ENCODE measurements at places on chromosomes 6 and 20.

DNA sequence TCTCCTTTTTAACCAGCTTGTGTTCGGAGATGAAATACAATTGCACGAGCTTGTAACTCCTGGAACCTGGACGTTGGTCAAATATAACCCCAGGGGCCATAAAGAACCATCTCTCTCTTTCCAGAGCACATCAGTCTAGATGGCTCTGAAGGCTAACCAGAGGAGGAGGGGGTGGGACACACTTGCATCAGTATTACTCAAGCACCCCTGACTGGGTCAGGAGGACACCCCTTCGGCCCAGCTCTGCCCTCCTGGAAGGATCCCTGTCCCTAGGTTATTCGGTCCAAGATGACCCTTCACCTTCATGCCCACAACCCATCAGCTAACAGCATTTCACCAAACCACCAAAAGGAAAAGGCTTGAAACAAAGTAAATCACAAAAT, 67.1 kb downstream of the FYN start:
- peaks cover 40% of the 10 kb centered on the region for H3K4me1 ChIP-seq
- DNase-seq: no peak
- no peak overlapping the region for H3K4me3 ChIP-seq
- H3K36me3 ChIP-seq: no peaks in the 10 kb centered on the region

GRCh38 chr20:55579802-55580201, 425.5 kb downstream of the CBLN4 start:
- H3K4me1 ChIP-seq: no peaks in the 10 kb centered on the region
- no peak overlapping the region for H3K27ac ChIP-seq
- H3K27me3 ChIP-seq: no peaks in the 10 kb centered on the region
- no peak for DNase-seq
- H3K36me3 ChIP-seq: no peaks in the 10 kb centered on the region

DNA sequence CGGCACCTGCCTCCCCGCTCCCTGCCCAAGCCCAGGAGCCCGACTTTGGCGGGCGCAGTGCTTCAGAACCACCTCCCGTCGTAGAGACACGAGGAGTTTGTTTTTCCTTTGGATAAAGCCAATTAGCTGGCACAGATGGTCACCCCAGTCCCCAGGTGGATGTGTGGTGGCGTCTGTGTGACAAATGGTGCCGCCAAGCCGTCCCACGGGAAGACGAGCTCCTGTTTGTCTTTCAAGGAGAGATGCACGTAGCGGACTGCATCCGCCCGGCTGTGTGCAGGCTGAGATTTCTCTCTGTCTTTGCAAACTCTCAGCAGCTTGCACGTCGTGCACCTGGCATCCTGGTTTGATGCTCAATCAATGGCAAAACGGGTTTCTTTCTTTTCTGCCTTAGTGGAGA, 16.1 kb upstream of the MRGBP start:
- H3K36me3 ChIP-seq: peaks cover 10% of the 10 kb centered on the region
- no peak for DNase-seq
- no peak overlapping the region for H3K27ac ChIP-seq
- H3K27me3 ChIP-seq: peaks cover 23% of the 10 kb centered on the region
- no peak overlapping the region for H3K4me3 ChIP-seq
- peaks cover 16% of the 10 kb centered on the region for H3K4me1 ChIP-seq

- no peak for DNase-seq
- no peak overlapping the region for H3K27ac ChIP-seq
- no peaks in the 10 kb centered on the region for H3K27me3 ChIP-seq
- H3K36me3 ChIP-seq: peaks cover 25% of the 10 kb centered on the region
- H3K4me1 ChIP-seq: peaks cover 18% of the 10 kb centered on the region
Observed at GRCh38 chr6:99514089-99514488, 1.1 kb downstream of the USP45 start.

GRCh38 chr6:133114973-133115372, 126.2 kb upstream of the EYA4 start:
- no peaks in the 10 kb centered on the region for H3K4me1 ChIP-seq
- no peak overlapping the region for H3K27ac ChIP-seq
- H3K36me3 ChIP-seq: no peaks in the 10 kb centered on the region
- no peaks in the 10 kb centered on the region for H3K27me3 ChIP-seq

- H3K4me1 ChIP-seq: no peaks in the 10 kb centered on the region
- H3K27me3 ChIP-seq: no peaks in the 10 kb centered on the region
- H3K36me3 ChIP-seq: no peaks in the 10 kb centered on the region
- no peak for DNase-seq
- H3K4me3 ChIP-seq: no peak overlapping the region
Observed at GRCh38 chr6:163195721-163196691, 218.5 kb upstream of the QKI start.

DNA sequence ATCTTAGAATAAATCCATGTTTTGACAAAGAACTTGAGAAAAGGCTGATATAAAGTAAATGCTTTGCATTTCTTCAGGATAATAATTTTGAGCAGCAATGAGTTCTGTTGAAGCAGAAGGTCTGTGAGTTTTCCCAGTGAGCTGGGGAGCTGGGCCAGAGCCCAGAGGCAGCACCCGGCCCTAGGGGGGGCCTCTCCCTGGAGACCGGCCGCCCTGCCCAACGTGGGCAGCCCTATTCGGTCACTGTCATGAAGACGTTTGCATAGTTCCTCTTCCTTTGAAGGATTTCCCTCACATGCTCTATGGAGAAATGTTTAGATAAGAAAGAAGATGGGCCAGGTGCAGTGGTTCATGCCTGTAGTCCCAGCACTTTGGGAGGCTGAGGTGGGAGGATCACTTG, 404.8 kb downstream of the THBS2 start:
- no peaks in the 10 kb centered on the region for H3K4me1 ChIP-seq
- H3K27me3 ChIP-seq: no peaks in the 10 kb centered on the region
- H3K4me3 ChIP-seq: no peak overlapping the region
- no peak overlapping the region for H3K27ac ChIP-seq
- H3K36me3 ChIP-seq: no peaks in the 10 kb centered on the region

DNA sequence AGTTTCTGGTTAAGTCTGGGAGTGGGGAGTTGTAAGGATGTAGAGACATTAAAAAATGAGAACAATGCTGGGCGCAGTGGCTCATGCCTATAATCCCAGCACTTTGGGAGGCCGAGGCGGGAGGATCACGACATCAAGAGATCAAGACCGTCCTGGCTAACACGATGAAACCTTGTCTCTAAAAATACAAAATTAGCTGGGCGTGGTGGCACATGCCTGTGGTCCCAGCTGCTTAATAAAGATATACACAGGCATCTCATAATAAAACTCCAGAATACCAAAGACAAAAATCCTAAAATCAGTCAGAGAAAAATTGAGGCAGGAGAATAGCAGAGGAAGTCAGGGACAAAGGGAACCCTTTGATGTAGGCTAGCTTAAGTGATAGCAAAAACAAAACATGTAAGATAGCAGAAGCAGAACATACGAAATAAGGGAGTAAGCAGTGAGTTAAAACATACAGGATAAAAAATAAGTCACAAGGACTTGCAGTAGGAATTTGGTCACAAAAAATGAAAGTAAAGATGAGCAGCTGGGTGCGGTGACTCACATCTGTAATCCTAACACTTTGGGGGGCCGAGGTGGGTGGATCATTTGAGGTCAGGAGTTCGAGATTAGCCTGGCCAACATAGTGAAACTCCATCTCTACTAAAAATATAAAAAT, 23.6 kb downstream of the DDX43 start:
- no peaks in the 10 kb centered on the region for H3K27me3 ChIP-seq
- DNase-seq: no peak
- peaks cover 42% of the 10 kb centered on the region for H3K36me3 ChIP-seq
- H3K4me3 ChIP-seq: no peak overlapping the region
- peak overlapping the region; percentile 31 for H3K27ac ChIP-seq

DNA sequence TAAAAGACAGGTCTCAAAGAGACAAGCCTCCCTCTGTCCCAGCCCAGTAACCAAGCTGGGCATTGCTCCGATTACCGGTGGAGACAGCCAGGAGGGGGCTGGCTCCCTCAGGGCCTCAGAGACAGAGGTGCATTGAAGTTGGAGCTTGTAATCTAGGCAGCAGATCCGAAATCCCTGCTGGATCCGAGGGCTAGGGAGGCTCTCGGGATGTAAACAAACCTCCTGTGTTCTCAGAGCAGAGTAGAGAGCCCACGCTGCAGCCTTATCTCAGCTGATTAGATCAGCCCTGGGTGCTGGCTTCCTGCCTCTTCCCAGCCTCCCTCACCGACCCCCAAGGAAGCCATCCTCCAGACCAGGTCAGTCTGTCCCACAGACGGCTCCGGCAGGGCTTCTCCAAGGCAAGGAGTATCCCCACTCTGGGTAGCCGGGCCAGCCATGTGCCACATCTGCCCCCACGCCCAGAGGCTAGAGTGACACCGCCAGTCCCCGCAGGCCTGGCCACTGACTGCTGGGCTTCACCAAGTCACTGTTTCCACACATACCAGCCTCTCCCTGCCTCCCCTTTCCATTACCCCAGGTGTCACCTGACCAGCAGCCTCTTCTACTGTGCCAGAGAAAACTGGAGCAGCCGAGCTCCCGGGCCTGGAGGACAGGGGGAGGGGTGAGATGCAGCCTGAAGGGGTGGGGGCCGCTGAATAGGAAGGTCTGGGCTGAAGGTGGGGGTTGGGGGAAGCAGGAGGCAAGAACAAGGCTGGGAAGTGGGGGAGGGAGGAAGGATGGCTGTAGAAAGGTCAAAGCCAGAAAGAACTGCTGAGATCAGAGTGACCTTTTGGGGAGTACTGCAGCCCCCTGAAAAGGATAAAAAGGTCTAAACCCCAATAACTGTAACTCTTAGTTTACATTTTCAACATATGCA, 6.0 kb downstream of the SDC4 start:
- no peaks in the 10 kb centered on the region for H3K27me3 ChIP-seq
- DNase-seq: peak; percentile 80
- peak overlapping the region; percentile 99 for H3K27ac ChIP-seq
- H3K4me1 ChIP-seq: peaks cover 90% of the 10 kb centered on the region
- peaks cover 98% of the 10 kb centered on the region for H3K36me3 ChIP-seq
- H3K4me3 ChIP-seq: peak overlapping the region; percentile 95

DNA sequence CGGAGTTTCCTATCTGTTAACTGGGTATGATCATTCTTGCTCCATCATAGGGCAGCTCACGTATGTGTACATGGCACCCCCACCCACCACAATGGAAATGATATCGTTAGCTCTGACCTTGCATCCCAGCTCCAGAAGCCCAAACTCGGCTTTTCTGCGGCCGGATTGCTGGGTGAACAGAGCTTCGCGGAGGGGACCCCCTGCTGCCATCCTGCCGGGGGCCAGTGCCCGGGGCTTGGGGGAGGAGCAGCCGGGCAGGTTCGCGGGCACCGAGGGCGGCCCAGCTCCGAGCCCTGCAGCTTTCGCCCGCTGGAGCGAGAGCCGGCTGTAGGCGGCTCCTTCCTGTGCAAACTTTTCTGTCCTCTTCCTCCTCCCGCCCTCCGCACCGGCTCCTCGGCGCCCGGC, 24.9 kb upstream of the FUCA2 start:
- DNase-seq: no peak
- H3K27me3 ChIP-seq: no peaks in the 10 kb centered on the region
- H3K36me3 ChIP-seq: peaks cover 11% of the 10 kb centered on the region
- H3K4me3 ChIP-seq: peak overlapping the region; percentile 59
- peaks cover 13% of the 10 kb centered on the region for H3K4me1 ChIP-seq

DNA sequence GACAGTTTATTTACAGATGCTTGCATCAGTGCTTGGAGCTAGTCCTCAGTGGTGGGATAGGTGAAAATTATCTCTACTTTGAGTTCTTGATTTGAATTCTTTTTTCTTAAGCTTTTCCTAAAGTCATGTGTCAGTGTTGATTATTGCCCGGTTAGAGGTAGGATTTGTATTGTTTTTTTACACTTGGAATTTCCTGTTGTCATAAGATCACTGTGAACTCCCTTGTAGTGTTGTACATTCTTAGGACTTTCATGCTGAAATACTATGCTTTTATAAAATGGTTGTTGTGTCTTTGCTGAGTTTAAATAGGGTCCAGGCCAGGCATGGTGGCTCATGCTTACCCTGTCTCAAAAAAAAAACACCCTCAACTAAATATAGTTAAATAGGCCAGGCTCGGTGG, 20.3 kb downstream of the ASXL1 start:
- DNase-seq: no peak
- no peak overlapping the region for H3K4me3 ChIP-seq
- H3K36me3 ChIP-seq: peaks cover 19% of the 10 kb centered on the region

DNA sequence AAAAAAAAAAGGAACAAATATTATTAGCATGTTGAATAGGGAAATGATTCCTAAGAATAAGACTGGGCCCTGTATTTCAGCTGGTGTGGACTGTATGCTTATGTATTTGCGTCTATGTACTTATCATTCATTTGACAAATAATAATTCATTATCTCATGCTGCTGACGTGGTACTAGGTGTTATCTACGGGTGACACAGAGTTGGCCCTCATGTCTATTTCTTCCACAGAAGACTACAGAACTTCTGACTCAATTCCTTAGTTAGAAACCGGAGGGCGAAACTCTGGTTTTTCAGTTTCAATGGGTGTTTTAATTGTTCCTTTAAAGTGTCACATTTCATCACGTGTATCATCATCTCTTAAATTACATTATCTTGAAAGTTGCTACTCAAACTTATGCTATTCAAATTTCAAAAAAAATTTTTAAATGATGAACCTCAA, 305.9 kb downstream of the CLIC5 start:
- H3K4me1 ChIP-seq: peaks cover 18% of the 10 kb centered on the region
- no peak overlapping the region for H3K4me3 ChIP-seq
- H3K27ac ChIP-seq: no peak overlapping the region
- no peaks in the 10 kb centered on the region for H3K36me3 ChIP-seq
- DNase-seq: no peak
- no peaks in the 10 kb centered on the region for H3K27me3 ChIP-seq

GRCh38 chr20:51058017-51058416, 35.1 kb upstream of the KCNG1 start:
- H3K36me3 ChIP-seq: no peaks in the 10 kb centered on the region
- H3K27ac ChIP-seq: no peak overlapping the region
- peaks cover 95% of the 10 kb centered on the region for H3K27me3 ChIP-seq
- DNase-seq: no peak
- no peaks in the 10 kb centered on the region for H3K4me1 ChIP-seq

GRCh38 chr6:72950114-72950860, 275.0 kb downstream of the KHDC1L start:
- peak overlapping the region; percentile 26 for H3K4me3 ChIP-seq
- peaks cover 63% of the 10 kb centered on the region for H3K4me1 ChIP-seq
- peak; percentile 28 for DNase-seq
- H3K27ac ChIP-seq: peak overlapping the region; percentile 94

GRCh38 chr20:60035-60918, 27.2 kb upstream of the DEFB125 start:
- DNase-seq: no peak
- H3K27ac ChIP-seq: no peak overlapping the region
- no peaks in the 10 kb centered on the region for H3K4me1 ChIP-seq
- no peak overlapping the region for H3K4me3 ChIP-seq
- no peaks in the 10 kb centered on the region for H3K36me3 ChIP-seq

DNA sequence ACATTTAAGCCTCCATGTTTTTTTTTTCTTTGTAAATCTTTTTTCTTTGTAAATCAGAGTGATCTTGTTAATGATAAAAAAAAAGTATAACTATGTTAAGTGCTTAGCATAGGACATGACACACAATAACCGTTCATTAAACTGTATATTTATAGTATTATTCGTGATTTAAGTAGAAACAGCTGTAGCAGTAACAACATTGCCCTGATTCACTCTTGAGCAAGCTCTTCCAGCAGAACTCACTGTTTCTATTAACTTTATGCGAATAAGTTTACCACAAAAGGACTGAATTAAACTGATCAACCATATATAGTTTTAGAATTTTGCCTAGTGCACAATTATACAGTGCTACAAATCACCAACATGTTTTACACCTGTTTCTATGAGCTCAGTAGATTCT, 1338.0 kb upstream of the EYS start:
- no peaks in the 10 kb centered on the region for H3K36me3 ChIP-seq
- no peak for DNase-seq
- no peaks in the 10 kb centered on the region for H3K4me1 ChIP-seq
